Activated CD4-positive, alpha-beta T cell treated with anti-CD3 and anti-CD28 coated beads, Interleukin-10, Interleukin-2, amounts not matched to agents 100 ng/mL and 50 ng/mL, durations not matched to agents 16 hours and 8 hours (primary cell): ENCODE measurements at places on chromosomes 16 and 17.
A peak's percentile ranks its signal among the peaks of the same experiment; 100 is the strongest.

GRCh38 chr17:28972437-28972836, 21.1 kb upstream of the PHF12 start:
- no peak for DNase-seq

DNA sequence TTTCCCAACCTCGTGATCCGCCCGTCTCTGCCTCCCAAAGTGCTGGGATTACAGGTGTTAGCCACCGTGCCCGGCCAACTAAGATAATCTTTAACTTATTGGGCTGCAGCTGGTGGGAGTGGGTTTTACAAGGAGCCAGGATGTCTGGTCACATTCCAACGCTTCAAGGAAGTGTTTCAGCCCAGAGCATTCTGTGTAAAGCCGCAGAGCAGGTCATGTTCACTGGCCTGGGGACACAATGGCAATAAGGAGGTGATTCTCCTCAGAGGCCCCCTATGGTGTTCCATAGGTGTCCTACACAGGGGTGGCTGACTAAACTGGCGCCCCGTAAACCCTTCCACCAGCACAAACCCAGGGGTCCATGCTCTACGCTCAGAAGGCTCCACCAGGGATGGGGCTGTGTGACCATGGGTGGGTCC, 1.2 kb downstream of the QPRT start:
- no peak for DNase-seq

- peak; percentile 59 for DNase-seq
Observed at GRCh38 chr16:67177743-67178699, 5.7 kb downstream of the MATCAP1 start.

DNA sequence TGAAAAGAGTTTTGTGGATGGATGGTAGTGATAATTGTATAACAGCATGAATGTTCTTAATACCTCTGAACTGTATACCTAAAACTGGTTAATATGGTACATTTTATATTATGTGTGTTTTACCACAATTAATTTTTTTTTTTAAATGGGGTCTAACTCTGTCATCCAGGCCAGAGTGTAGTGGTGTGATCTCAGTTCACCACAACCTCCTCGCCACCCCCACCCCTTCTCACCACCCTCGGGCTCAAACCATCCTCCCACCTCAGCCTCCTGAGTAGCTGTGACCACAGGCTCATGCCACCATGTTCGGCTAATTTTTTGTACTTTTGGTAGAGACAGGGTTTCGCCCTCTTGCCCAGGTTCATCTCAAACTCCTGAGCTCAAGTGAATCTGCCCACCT, 123.2 kb downstream of the CDRT15L2 start:
- no peak for DNase-seq

- DNase-seq = no peak
Observed at GRCh38 chr17:75998327-75998795, 2.3 kb upstream of the CDK3 start.

- DNase-seq = no peak
Observed at GRCh38 chr17:29569245-29569950, 897 bp downstream of the TP53I13 start.

- DNase-seq = no peak
Observed at GRCh38 chr17:76492123-76492988, 8.9 kb downstream of the RHBDF2 start.

GRCh38 chr16:2985462-2985861, 5.2 kb upstream of the PKMYT1 start:
- DNase-seq = no peak

DNA sequence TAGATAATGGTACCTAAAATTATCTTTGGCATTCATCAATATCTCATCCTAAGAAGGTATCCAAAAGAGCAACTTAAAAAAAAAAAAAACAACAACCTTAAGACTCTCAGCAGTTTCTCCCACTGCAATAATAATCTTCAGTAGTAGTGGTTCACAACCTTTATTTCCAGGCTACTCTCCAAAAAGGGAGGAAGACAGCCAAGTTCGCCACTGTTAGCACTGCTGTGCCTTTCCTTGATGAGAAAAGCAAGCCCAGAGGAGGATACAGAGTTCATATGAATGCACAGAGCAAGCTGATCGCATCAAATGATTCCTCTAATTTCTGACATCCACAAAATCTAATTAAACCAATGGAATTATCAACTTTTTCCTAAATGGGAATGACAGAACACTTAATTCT, 199.4 kb downstream of the AATF start:
- DNase-seq = no peak

GRCh38 chr16:21277927-21278706, at the start of gene CRYM:
Gene CRYM, minus strand, starts transcription at chr16:21278290. Its CDS starts 39 bp downstream, at chr16:21278251.
- DNase-seq = peak; percentile 52

DNA sequence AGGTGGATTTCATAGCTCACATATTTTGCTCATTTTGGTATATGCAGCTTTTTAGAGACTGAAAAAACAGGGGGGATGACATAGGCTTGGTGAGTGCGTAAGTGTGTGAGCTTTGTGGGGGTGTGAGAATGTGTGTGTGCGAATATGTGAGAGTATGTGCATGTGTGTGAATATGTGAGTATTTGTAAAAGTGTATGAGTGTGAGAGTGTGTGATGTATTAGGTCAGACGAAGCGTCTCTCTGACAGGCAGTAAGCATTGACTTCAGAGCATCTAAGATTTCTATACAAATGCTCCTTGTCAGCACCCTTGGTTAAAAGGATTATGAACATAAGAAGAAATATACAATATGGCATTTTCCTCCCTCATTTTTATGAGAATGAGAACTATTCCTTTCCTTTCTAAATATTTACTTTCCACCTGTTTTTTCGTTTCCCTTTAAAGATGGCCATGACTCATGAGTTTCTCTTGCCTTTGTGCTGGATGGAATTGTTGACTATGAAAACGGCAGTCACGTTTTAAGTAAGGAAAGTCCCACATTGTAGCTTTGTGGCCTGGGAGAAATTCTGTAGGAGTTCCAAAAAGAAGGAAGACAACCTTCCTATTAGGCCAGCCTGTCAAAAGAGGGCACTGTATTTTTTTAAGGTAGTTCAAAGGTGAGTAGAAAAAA, 276.4 kb downstream of the FOXL1 start:
- DNase-seq = no peak

DNA sequence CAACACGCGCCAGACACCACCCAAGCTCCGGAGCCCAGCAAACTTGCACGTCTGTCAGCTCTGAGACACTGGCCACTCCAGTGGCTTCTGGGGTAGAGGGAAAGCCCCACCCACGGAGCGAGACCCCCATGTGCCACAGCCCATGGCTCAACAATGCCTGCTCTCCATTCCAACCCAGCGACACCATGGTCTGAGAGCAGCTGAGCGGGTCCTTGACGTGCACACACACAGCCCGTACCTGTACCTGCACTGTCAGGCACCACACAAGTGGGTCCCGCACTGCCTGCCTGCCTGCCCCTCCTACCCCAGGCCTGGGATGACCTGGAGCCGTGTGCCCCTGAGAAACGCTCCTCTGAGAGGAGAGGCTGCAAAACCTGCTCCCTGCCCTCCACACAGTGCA, 77.0 kb downstream of the ZNF778 start:
- DNase-seq = no peak

- DNase-seq = no peak
Observed at GRCh38 chr17:216625-217024, 35.2 kb upstream of the DOC2B start.

- DNase-seq = no peak
Observed at GRCh38 chr16:76956841-76957240, 234.1 kb upstream of the MON1B start.

- DNase-seq = peak; percentile 32
Observed at GRCh38 chr17:62085511-62086408, 20.7 kb upstream of the MED13 start.

GRCh38 chr17:43958748-43959352, 5.1 kb upstream of the PYY start:
- peak; percentile 23 for DNase-seq

- no peak for DNase-seq
Observed at GRCh38 chr16:70157477-70158260, 15.9 kb upstream of the CLEC18C start.

DNA sequence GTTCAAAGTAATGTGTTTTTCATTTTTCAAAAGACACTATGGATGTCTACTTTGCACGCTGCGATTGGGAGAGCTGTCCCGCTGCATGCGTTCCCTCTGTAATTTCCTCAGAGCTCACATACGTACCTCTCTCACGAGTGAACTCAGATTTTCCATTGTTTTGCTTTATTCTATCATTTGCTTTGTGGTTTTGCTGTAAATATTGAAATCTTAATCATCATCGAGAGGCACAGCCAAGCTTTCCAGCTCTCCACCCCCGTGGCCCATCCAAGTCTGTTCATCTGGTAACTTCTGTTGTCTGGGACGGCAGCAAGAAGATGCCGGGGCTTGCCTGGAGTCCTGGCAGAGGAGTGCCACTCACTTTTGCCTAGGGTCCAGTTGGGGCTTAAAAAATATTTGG, 21.1 kb downstream of the TMC6 start:
- no peak for DNase-seq

- no peak for DNase-seq
Observed at GRCh38 chr17:73616120-73616872, 27.9 kb downstream of the SDK2 start.

- no peak for DNase-seq
Observed at GRCh38 chr17:29533976-29534375, 32.9 kb downstream of the ABHD15 start.

DNA sequence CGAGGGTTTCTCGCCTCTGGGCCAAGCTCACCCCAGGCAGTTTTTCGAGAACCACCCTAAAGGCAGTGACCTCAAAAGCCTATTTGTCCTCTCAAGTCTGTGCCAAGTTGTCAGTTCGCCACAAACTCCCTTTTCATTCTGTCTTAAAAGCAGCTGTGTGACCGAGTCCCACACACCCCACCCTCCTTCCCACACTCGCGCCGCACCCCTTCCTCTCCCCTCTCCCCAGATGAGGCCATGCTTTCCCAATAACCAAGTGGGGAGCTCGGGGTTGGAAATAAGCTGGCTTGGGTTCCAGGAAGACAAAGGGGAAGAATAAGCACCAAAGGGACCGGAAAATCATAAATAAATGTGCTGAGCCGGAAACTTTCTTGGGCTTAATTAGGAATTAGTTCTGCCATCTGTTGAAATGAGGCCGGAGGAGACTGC, 36.7 kb downstream of the GRIN2C start:
- no peak for DNase-seq
